Anterior cingulate cortex (tissue), 58 donors: ENCODE measurements at places on chromosomes 7 and 10.

- no peak for DNase-seq
Measured at GRCh38 chr7:115724400-115725056, 306.0 kb downstream of the TFEC start.

DNA sequence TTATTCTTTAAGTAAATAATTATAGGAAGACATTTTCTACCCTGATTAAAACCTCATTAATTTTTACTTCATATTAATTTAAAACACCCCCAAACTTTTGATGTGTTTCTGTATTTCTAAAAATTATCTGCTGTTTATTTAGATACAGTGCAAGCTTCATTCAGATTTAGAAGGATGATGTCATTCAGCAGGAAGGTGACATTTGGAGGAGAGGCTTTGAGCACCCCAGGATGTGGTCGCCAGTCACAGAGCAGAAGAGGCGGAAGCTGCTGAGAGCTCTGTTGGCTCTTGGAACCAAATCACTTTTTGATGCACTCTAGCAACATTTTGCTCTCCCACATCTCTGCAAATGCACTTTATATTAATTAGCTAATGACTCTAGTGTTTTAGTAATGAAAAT lies 233.9 kb upstream of the CACNA2D1 start:
- no peak for DNase-seq

DNA sequence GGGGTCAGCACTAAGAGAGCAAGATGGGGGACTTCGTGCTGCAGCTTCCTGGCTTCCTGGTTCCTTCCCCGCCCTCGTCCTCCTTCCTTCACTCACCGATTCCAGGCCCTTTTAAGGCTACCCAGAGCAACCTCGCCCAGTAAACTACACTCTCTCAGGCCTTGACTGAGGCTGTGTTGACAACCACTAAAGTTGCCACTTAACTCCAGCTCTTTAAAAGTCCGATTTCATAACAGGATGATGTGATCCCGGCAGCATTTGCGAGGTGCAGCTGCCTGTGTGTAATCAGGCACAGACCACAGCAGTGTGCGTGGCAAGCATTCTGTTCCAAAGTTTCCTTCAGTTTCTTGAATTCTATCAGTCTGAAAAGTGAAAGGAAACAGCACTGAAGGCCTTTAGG lies 110.6 kb downstream of the RAB11FIP2 start:
- no peak for DNase-seq

- no peak for DNase-seq
Measured at GRCh38 chr10:128042131-128042610, 84.1 kb downstream of the MKI67 start.

DNA sequence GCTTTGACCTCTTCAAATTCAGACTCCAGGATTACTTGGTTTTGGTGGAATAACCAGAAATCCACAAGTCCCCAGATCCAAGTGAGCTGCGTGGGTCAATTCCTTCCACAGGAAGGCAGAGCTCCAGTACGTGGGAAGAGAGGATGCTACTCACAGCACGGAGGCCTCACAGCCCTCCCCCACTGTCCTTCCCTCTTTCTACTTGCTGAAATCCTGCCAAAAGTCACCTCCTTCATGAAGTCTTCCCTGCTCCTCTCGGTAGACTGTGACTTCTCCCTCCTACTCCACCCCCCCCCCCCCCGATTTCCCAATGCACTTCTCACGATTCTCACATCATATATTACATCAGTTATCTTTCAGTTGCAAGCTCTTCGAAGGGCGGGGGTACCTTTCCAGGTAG lies 12.3 kb downstream of the CAMK2G start:
- DNase-seq = no peak

- DNase-seq = no peak
Measured at GRCh38 chr10:82176587-82176986, 301.6 kb downstream of the NRG3 start.
